NCI-H146 (cell line): ENCODE measurements at places on chromosomes 5 and 9.

GRCh38 chr5:32193591-32193990 lies 19.5 kb upstream of the GOLPH3 start:
- peak; percentile 96 for DNase-seq

DNA sequence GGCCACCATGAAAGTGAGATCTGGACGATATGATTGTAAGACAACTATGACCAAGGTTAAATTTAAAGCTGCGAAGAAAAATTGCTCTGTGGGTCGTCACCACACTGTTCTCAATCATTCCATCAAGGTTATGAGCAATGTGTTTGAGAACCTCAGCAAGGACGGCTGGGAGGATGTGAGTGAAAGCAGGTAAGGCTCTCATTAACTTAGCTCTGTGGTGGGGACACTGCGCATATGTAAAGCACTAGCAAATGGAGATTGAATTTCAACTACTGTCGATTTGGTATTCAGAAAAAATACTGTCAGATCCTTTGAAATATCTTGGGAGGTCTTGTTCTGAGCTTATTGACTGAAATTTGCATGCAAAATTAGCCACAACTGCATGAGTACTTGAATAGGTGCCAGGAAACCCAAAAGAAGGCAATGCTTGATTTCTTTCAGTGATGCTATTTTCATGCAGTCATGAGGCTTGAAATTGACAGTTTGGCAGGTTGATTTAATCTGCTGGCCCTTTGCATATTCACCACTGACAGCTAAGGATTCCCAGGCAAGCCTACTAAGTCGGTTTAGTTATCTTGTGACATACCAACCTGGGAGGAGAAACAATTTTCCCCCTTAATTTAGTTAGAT lies 183.9 kb upstream of the SH3GL2 start:
- DNase-seq = no peak

- DNase-seq = no peak
Measured at GRCh38 chr5:136513430-136513829, 148.1 kb upstream of the TRPC7 start.

GRCh38 chr5:149550268-149550583 lies 1.0 kb downstream of the CSNK1A1 start:
- no peak for DNase-seq

GRCh38 chr9:95018099-95018936 lies 291.8 kb downstream of the AOPEP start:
- DNase-seq = no peak

GRCh38 chr5:41722359-41722950 lies 147.8 kb downstream of the OXCT1 start:
- no peak for DNase-seq

DNA sequence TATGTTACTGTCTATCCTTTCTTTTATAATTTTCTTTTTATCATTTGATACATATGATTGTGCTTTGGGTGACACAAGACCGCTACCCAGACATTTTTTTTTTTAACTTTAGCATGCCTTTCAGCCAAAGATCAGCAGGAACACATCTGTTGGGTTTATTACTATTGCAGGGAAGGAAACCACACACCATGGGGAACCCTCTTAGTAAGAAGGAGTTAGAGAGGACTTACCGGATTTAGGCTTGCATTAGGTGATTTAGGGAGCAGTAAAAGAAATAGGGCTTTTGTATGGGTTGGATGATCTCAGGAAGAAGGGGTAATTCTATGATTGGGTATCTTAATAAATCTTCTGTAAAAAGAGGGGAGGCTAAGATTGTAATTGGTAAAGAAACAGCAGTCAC lies 138.2 kb downstream of the SNX18 start:
- no peak for DNase-seq

DNA sequence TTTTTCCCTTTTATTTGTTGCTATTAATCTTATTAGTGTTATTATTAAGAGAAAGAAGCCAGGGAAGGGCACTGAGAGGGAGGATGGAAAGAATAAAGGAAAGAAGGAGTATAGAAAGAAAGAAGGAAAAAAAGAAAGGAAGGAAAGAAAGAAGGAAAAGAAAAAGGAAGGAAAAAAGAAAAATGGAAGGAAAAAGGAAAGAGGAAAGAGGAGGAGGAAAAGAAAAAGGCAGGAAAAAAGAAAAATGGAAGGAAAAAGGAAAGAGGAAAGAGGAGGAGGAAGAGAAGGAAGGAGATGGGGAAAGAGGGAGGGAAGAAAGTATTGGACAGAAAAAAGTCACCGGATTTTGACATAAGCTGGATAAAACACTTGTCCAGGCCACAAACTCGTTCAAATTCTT lies 47.8 kb downstream of the ANXA1 start:
- DNase-seq = no peak

DNA sequence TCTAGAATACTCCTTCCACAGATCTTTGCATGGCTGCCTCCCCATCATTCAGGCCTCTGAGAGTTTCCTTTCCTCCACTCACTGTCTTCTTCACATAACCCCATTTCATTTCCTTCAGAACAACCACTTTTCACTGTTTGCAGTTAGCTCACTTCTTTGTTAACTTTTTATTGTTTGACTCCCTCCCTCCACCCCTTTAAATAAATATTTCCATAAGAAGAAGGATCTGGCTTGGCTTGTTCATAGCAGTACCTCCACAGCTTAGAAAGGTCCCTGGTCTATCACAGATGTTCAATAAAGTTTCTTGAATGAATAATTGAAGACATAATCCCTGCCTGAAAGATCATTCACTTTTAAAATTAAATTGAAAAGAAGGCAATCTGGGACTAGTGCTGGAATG lies 661.6 kb downstream of the ACTL7B start:
- DNase-seq = no peak

DNA sequence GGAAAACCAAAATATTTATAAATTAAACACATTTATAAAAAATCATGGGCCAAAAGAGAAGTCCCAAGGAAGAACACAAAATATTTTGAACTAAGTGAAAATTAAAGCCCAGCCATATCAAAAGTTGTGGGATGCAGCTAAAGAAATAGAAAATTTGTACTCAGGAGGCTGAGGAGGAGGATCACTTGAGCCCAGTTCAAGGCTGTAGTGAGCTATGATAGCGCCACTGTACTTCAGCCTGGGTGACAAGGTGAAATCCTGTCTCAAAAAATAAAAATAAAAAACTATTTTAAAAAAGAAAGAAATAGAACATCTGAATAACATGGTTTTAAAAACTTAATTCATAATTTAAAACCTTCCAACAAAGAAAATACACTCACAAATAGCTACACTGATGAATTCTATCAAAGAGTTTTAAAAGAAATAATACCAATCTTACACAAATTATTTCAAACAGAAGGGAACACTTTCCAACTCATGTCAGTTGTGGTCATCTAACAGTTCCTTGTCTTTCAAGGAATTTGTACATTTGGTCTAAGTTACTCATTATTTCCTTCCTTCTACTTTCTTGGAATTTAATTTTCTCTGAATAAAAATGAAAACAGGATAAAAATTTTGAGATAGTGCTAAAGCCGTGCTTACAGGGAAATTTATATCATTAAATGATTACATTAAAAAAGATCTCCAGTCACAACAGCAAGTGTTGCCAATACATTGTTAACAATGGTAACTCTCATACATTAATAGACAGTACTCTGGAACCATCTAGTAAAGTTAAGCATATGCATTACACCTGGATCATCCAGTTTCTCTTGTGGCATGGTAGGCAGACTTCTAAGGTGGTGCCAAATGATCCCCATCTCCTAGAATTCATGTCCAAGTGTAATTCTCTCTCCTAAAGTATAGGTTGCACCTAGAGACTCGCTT lies 17.8 kb downstream of the PTBP3 start:
- no peak for DNase-seq

DNA sequence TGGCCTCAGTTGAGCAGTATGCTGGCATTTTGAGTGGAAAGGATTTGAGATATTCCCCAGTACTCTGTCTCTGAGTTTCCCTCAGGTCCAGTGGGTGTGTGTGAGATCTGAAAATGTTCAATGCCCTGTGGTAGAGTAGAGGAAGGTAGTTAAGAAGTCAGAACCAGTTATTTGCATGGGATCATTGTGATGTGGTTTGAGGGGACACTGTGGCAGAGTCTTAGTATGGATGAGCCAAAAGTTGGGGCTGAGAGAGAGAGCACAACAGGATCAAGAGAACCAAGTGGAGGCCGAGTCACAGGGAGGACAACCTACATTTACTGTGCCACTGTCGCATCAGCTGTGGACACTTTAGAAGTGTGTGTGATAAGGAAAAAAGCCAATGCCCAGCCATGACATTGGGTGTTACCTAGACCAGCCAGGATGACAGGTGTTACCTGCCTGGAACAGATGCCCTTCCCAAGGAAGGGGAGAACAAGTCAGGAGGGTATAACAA lies 128.9 kb upstream of the IL12B start:
- DNase-seq = no peak

- no peak for DNase-seq
Measured at GRCh38 chr5:154274828-154275185, 84.3 kb downstream of the GALNT10 start.

- no peak for DNase-seq
Measured at GRCh38 chr5:133938039-133938821, 30.2 kb downstream of the C5orf15 start.

DNA sequence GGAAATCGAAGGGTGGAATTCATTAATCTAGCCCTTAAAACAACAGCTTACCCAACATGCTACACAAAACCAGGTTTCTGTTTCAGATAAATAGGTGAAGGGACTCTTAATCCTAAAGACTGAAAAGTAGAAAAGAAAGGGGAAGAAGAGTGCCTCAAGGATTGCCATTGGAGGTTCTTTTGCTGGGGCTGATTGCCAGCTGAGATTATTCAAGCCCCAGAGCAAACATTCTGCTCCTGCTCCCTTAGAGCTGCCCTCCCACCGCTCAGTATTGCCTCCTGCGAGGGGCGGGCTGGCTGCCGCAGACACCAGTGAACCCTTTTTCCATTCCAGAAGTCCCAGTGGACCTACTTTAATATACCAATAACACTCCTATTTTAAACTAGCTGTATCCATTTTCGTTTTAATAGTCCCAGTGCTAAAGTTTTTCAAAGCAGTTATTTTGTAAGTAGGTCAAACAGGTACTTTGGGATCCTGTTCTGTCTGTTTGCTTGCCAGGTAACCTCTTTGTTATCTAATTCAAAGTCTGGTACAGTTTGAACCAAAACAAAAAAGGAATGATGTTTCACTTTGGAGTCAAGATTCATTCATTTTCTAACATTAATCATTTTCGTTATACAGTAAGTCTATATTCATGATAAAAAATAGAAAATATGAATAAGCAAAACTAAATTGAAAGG lies 38.6 kb downstream of the HMGCS1 start:
- no peak for DNase-seq

DNA sequence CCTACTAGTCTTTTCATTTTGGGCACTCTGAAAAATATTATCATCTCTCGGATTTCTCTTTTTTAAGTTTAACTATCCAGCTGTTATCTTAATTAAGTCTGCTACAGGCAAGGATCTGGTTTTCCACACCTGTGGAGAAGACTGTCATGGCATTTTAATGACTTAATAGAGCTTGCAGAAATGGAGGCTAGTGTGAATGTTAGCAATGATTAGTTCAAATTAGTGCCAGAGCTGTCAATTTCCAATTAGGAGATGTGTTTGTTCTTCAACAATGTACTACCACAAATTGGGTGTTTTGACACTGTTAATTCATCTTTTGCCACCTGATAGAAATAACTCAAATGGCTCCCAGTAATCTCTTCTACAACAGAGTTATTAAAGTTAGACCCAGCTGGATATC lies 2023.0 kb upstream of the CDH9 start:
- peak; percentile 68 for DNase-seq

- no peak for DNase-seq
Measured at GRCh38 chr5:125056671-125057485, 310.4 kb upstream of the ZNF608 start.

GRCh38 chr9:12760758-12761157 lies 14.1 kb upstream of the LURAP1L start:
- no peak for DNase-seq

DNA sequence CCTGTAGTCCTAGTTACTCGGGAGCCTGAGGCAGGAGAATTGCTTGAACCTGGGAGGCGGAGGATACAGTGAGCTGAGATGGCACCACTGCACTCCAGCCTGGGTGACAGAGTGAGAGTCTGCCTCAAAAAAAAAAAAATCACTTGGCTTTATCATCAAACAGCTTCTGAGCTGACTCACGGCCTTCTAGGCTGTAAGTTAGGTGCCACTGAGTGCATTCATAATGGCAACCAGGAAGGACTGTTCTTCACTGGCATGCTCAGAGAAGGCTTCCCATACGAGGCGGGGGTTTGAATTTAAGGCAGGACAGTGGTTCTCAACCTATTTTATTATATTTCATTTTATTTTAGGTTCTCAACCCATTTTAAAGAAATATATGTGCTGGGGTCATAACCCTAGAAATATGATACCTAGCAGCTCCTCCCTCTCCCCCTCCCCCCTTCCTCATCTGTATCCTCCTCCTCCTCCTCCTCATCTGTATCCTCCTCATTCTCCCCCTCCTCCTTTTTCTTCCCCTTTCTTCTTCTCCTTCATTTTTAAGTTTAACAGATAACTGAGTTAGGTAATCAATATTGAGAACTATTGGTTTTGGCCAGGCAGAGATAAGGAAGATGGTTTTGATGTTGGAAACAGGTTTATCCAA lies 19.0 kb upstream of the LHFPL2 start:
- no peak for DNase-seq

DNA sequence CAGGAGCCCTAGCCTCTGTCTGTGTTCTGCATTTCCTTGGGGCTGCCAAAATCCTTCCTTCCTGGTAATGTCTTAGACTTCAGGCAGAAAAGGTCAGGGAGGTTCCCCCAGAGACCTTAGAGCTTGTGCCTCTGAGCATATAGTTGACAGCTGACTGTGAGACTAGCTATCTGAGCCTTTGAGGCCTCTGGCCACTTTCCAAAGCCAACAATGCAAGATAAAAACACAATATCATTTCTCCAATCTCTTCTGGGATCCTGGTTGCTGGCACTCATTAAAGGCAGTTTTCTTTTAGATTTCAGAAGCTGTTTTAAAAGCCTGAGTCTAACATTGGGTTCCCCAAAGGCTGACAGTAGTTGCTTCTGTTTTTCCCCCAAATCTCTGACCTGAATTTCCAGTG lies 13.2 kb upstream of the GLRA1 start:
- DNase-seq = no peak

DNA sequence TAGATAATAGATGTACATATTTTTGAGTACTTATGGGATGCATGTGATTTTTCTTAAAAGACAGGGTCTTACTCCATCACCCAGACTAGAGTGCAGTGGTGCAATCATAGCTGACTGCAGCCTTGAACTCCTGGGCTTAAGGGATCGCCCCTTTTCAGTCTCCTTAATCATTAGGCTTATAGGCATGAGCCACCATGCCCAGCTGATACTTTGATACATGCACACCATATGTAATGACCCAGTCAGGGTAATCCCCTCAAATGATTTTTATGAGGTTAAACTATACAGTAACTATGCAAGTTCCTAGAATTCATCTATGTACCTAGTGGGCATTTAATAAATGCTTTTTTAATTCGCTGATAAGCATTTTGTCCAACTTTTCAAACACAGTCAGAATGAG lies 292.3 kb downstream of the DTWD2 start:
- DNase-seq = no peak

DNA sequence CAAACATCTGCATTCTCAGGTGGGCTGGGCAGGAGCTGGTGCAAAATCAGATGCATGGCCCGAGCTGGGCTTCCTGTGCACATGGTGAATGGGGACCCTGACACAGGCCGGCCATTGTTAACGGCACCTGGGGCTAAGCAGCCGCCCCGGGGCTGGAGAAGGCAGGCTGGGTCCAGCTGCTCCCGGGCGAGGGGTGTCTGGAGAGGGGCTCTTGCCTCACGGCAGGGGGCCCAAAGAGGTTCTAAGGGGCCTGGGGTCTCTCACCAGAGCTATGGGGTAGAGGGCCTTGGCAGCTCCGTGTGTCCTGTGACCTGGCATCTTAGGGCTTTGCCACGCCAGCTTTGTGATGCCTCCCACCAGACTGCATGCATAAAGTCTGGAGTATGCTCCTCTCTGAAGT lies 5.1 kb upstream of the QSOX2 start:
- no peak for DNase-seq
